SW 1271 (cell line): ENCODE measurements at places on chromosomes 16 and 17.

GRCh38 chr16:11389631-11390565 lies 44.6 kb downstream of the RMI2 start:
- DNase-seq, result no peak

DNA sequence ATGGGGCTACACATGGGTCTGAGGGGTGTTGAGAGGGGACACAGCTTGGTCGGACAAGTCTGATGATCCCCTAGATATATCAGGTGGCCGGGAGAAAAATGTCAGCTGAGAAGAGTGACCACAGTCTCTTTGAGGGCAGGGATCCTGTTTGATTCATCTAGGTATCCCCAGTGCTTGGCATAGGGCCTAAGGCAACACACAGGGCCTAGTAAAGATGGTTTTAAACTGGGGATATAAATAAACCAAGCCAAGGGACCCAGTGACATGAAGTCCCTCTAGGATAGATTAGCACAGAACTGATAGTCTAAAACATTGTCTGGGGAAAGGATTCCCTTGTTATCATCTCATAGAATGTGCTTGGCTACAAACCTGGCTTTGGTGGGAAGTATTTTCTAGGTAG lies 1.4 kb downstream of the ERCC4 start:
- DNase-seq, result no peak

GRCh38 chr16:66422366-66422765 lies 4.7 kb upstream of the BEAN1 start:
- no peak for DNase-seq

DNA sequence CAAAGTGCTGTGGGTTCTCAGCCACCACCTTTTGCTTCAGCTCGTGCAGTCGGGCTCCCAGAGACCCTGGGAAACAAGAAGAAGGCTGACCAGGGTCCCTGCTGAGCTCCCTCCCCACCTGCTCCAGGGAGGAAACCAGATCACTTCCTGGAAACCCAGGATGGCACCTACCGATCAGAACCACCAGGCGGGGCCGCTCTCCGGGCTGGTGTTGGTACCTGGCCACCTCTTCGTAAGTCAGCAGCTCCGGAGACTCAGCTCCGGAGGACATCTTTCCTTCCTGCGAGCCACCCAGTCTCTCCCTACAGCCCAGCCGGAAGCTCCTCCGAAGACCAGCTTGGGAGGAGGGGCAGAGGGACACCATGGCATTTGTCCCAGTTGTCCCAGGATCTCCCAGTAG lies 18.9 kb downstream of the MPP3 start:
- no peak for DNase-seq

DNA sequence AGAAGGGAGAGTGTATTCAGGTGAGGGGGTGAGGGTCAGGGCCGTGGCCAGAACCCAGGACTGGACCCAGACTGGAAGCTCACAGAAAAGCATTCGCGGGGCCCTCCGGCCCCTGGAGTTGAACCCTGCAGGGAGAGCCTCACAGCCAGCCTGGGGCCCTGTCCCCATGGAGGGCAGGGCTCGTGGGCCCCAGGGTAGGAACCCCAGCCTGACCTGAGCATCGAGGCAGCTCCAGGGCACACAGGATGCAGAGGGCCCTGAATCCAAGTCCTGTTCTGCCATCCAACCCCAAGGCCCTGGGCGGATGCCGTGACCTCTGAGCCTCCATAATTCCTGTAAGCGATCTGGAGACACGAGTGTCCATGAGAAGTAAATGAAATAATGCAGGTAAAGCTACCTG lies 79.1 kb downstream of the MGAT5B start:
- DNase-seq, result no peak

- no peak for DNase-seq
Measured at GRCh38 chr16:57611706-57612105, 16.7 kb upstream of the ADGRG1 start.

DNA sequence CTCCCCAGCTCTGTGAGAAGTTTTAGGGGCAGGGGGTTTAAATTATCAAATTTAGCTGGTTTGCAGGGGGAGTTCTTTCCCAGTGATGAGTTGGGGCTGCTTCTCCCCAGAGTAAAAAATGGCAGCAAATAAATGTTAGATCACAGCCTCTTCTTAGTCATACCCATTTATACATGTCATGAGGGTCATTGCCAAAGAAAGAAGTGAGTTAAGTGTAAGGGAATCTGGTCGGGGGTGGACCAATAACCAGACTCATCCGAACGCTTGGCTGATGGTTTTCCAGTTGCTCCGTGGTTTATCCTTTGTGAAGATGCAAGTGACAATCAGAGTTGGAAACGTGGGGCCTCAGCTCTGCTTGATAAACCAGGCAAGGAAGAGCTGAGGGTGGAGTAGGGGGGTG lies 87.1 kb downstream of the PLXDC1 start:
- DNase-seq, result no peak

- DNase-seq, result no peak
Measured at GRCh38 chr17:70217571-70217970, 48.2 kb downstream of the KCNJ2 start.

- DNase-seq, result no peak
Measured at GRCh38 chr17:72004011-72004427, 116.8 kb upstream of the SOX9 start.

DNA sequence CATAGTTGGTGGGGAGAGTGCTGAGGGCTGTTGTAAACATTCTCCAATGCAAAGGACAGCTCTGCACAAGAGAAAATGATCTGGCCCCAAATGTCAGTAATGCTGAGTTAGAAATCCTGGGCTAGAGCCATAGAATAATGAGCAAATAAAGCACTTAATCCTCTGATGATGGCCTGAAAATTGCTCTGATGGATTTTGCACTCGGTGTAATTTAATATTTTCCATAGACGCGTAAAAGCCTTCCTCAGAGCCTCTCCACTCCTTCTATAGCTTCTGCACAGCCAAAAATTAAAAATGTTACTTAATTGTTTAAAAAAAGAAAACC lies 23.7 kb downstream of the FAM20A start:
- no peak for DNase-seq

GRCh38 chr17:14372905-14373613 lies 72.2 kb downstream of the HS3ST3B1 start:
- no peak for DNase-seq

DNA sequence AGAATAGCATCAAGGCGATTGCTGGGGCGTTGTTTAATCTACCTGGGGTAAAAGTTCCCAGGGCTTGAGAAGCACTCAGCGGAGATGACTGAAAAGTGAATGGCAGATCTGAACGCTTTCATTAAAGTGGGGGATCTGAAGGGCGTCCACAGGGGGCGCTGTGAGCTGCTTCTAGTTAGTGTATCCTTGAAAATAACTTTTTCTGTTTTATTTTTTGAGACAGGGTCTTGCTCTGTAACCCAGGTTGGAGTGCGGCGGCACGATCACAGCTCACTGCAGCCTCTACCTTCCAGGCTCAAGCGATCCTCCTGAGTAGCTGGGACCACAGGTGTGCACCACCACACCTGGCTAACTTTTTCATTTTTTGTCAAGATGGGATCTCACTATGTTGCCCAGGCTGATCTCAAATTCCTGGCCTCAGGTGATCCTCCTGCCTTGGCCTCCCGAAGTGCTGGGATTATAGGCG lies 360.4 kb downstream of the SEC14L1 start:
- no peak for DNase-seq

DNA sequence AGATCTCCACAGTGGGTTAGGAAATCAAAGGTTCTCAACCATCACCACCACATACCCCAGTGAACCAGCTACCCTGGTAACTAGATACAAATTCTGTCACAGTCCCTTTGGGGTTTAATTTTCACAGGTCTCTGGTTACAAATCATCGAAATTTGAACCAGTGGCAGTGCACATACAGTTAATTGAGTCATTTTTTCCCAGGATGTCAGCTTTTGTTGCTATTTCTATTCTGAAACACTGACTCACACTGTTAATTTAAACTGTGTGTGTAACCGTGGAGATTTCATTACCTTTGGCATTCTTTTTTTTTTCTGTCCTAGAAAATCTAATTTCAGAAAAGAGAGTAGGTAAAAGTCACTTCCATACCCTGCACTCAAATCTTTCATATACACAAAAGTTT lies 511.5 kb downstream of the TOX3 start:
- DNase-seq, result no peak

GRCh38 chr17:75764711-75765421 lies at the start of gene GALK1:
Gene GALK1, minus strand, starts transcription at chr17:75765192. Its CDS starts 56 bp downstream, at chr17:75765136.
- DNase-seq, result no peak

DNA sequence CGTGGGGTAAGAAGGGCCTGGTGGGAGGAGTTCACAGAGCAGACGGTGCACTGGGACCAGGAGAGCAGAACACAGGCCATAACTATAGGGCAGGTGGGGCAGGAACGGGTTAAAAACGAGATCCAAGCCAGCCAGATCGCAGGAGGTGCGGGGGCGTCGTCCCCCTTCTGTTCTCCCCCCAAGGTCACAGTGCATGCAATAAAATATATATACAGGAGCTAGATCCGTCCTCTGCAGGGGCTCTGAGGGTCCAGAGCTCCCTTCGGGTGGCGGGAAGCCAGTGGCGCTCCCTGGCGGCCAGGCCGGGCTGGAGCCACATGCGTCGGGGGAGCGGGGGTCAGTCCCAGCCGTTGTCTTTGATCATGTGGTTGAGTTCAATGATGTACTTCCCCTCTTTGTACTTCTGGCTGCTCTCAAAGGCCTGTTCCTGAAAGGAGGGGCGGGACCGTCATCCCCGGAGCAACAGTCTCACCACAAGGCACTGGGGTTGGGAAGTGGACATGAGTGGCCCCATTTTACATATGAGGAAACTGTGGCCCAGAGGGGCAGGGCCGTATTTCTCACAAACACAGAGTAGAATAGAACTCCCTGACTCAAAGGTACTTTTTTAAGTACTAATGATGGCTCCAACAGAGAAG lies 768 bp upstream of the TBX6 start:
- no peak for DNase-seq

GRCh38 chr16:78102122-78102660 lies 2.7 kb downstream of the WWOX start:
- DNase-seq, result no peak

GRCh38 chr16:68049449-68049848 lies 26.4 kb downstream of the DUS2 start:
- DNase-seq, result no peak

GRCh38 chr16:11546608-11547061 lies 40.1 kb downstream of the LITAF start:
- no peak for DNase-seq

DNA sequence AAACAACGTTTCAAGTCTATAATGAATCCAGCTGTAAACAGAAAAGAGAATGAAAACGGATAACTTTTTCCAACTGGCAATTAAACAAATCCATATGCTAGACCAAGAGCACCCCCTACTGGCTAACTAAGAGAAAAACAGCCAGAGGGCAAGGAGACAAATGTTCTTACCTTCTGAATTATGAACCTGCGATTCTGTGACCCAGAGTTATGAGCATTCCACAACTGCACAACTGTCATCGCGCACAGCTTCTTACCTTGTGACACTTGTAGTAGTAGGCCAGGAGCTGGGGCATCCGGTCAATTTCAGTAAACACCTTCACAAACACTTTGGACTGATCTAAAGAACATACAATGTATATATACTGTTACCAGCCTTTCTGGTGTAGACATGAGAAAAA lies 18.6 kb downstream of the COG7 start:
- no peak for DNase-seq

- DNase-seq, result no peak
Measured at GRCh38 chr17:19937522-19937921, 40.1 kb downstream of the AKAP10 start.

DNA sequence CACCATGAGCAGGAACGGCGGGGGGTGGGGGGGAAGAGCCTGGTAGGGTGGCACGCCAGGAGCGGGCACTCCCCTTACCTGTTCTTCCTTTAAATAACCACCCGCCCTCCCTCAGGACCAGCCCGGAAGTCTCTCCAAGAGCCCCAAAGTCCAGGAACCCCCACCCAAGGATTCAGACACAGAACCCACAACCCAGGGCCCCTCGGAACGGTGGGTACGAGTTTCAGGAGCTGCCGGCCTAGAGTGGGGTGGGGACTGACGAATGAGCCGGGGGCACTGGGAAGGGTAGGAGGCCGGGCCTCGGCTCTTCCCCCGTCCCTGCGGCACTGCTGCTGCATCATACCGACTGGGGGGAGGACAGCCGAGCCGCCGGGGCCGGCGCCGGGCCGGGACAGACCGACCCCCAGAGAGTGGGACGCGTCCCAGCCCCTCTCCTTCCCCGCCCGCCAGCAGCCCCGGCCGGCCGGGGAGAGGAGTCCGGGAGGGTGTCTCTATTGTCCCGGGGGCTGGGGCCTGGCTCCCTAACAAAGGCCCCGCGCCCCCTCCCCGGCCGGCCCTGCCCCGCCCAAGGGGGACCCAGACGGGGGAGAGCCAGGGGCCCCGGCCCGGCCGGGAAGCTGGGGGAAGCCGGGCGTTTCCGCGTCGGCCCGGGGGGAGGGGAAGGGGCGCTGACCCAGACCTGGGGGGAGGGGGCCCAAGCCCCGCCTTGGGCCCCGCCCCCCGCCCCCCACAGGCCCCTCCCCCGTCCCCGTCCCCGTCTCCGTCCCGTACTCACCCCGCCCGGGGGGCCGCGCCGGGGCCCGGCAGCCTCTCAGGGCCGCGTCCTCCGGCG lies 747 bp downstream of the ATXN7L3 start:
- peak; percentile 43 for DNase-seq

GRCh38 chr16:85715169-85716021 lies 26.6 kb upstream of the GINS2 start:
- no peak for DNase-seq

- DNase-seq, result no peak
Measured at GRCh38 chr17:81135505-81136278, 29.6 kb upstream of the PVALEF start.

GRCh38 chr17:44969144-44969780 lies 1.2 kb upstream of the C1QL1 start:
- DNase-seq, result no peak

DNA sequence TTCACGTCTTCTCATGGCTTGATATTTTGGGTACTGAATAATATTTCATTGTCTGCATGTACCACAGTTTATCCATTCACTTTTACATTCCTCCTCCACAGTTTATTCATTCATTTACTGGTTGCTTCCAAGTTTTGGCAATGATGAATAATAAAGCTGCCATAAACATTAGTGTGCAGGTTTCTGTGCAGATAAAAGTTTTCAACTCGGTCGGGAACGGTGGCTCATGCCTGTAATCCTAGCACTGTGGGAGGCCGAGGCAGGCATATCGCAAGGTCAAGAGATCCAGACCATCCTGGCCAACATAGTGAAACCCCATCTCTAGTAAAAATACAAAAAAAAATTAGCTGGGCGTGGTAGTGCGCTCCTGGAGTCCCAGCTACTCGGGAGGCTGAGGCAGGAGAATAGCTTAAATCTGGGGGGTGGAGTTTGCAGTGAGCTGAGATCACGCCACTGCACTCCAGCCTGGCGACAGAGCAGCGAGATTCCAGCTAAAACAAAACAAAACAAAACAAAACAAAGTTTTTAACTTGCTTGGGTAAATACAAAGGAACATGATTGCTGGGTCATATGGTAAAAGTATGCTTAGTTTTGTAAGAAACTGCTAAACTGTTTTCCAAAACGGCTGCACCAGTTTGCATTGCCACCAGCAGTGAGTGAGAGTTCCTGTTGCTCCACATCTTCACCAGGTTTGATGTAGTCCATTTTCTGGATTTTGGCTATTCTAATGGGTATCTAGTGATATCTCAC lies 89.5 kb downstream of the WWP2 start:
- DNase-seq, result no peak

GRCh38 chr17:8016632-8017424 lies 14.4 kb downstream of the GUCY2D start:
- no peak for DNase-seq
